ENCODE measurements at places on chromosomes 16 and 17.

- no peak for DNase-seq
Observed at GRCh38 chr16:20073203-20074098, at the start of gene GPR139. Gene GPR139 (minus strand): TSS chr16:20073890. CDS start chr16:20073616, 274 bp downstream.

DNA sequence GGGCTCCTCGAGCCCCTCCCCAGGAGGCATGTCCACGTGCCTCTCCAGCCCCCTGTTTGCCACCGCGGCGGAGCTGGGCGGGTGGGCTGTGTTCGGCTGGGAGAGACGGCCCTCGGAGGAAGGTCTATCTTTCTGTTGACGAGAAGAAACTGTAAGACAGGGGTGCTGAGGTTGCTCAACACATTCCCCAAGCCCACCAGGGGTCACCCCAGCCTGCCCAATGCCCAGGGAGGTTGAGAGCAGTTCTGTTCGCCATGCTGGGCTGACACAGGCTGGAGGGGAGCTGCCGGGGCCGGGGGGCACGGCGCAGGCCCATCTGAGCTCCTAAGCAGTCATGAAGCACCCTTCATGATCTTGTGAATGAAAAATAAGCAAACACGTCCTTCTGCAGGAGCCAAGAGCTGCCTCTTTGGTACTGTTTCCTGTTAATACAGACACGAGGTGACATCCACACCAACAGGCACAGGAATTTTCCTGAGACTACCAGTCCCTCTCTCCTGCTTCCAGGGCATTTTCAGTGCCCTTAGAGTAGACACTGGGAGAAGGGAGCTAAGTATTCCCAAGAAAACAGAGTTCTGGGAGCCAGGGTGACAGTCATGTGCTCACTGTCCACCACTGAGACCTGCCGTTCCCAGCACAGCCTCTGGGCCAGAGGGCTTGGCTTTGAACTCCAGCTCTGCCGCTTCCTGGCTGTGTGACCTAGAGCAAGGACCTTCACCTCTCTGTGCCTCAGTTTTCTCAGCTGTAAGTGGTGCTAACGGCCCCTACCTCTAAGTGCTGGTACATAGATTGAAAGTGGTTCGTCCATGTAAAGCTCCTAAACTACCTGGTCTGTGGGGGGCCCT, 9.2 kb downstream of the UBALD2 start:
- DNase-seq = no peak

DNA sequence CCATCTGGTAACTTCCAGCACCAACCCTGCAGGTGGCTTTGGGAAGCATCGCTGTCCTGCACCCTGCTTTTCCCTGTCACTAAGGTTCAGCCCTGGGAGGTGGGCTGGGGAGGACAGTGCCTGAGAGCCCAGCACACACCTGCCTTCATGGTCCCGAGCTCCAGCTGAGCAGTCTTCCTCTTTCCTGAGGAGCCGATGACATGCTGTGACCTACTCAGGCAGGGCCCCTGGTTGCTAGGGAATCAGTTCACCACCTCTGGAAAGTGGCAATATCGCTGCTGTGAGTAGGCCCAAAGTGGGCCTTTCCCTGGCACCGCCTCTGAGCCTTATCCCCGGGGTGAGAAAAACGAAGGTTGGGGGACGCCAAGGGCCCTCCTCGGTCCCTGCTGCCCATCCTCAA, 17.9 kb downstream of the ST3GAL2 start:
- DNase-seq = no peak

DNA sequence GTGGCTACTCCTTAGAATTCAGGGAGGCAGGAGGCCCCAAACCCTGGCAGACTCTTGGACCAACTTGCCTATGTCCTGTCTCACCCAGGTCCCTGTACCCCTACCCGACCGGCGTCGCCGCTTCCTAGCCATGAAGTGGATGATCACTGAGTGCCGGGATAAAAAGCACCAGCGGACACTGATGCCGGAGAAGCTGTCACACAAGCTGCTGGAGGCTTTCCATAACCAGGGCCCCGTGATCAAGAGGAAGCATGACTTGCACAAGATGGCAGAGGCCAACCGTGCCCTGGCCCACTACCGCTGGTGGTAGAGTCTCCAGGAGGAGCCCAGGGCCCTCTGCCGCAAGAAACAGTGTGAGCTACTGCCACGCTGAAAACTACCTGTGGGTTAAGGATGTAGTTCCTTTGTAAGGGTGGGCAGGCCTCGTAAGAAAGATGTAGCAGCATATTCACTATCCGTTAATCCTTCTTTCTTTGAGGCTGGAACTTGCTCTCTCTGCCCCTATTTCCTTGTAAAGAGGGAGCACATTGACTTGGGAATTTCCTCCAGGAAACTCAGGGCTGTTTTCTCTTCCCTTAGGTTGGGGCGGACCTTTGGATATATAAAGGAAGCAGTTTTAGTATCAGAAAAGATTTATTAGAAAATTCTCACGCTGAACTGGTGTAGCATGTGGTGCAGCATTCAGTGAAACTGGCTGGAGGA, 4.1 kb downstream of the MRPS7 start:
- no peak for DNase-seq

GRCh38 chr16:50474138-50474537, 74.1 kb upstream of the NKD1 start:
- DNase-seq = no peak

- DNase-seq = no peak
Observed at GRCh38 chr17:81703747-81704654, 834 bp downstream of the MRPL12 start.

Measured in GM12878 (cell line).